ENCODE measurements at places on chromosomes 7 and 10.

GRCh38 chr7:43281268-43281667, 168.8 kb downstream of the HECW1 start:
- H3K27ac ChIP-seq, result no peak overlapping the region
- no peak for DNase-seq
- peaks cover 54% of the 10 kb centered on the region for H3K27me3 ChIP-seq
- H3K4me3 ChIP-seq, result no peak overlapping the region

- H3K27me3 ChIP-seq, result no peaks in the 10 kb centered on the region
- H3K36me3 ChIP-seq, result peaks cover 10% of the 10 kb centered on the region
- DNase-seq, result no peak
- H3K27ac ChIP-seq, result peak overlapping the region; percentile 18
These were observed 10.9 kb upstream of the INPP5A start for GRCh38 chr10:132526676-132527075.

DNA sequence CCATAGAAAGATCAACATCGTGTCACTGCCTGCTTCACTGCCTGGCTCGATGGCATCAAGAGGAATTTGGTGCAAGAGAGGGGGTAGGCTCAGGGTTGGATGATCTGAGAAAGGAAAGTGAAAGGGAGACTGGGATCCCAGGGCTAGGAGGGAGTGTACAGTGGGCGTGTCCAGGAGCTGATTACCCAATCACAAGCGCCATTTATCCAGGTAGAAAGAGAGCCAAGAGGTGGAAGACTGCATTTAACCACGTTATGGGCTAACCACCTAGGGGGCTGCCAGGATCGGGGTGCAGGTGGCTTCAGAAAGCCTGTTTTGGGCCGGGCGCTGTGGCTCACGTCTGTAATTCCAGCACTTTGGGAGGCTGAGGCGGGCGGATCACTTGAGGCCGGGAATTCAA, 10.3 kb downstream of the PODXL start:
- H3K36me3 ChIP-seq, result peaks cover 1% of the 10 kb centered on the region
- H3K27ac ChIP-seq, result no peak overlapping the region
- no peaks in the 10 kb centered on the region for H3K27me3 ChIP-seq
- peaks cover 30% of the 10 kb centered on the region for H3K4me1 ChIP-seq
- DNase-seq, result no peak
- H3K4me3 ChIP-seq, result no peak overlapping the region

DNA sequence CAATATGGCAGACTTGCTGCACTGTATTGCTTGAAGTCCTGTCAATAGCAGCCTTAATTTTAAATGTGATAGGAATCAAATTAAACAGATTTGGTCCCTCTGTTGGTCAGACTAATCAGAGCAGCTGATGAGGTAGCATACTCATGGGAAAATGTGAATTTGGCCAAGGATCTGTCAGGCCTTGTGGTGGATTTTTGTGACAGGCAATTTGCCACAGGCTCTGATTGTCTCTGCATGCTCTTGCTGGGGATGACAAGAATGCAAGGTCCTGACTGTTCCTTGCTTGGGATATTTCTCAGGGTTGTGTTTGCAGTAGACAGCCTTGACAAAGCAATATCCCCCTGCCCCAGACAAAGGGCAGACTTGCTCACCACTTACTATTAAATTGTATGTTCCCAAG, 41.5 kb upstream of the GARS1 start:
- no peaks in the 10 kb centered on the region for H3K27me3 ChIP-seq
- DNase-seq, result no peak
- peaks cover 4% of the 10 kb centered on the region for H3K36me3 ChIP-seq
- peaks cover 28% of the 10 kb centered on the region for H3K4me1 ChIP-seq
- no peak overlapping the region for H3K27ac ChIP-seq

DNA sequence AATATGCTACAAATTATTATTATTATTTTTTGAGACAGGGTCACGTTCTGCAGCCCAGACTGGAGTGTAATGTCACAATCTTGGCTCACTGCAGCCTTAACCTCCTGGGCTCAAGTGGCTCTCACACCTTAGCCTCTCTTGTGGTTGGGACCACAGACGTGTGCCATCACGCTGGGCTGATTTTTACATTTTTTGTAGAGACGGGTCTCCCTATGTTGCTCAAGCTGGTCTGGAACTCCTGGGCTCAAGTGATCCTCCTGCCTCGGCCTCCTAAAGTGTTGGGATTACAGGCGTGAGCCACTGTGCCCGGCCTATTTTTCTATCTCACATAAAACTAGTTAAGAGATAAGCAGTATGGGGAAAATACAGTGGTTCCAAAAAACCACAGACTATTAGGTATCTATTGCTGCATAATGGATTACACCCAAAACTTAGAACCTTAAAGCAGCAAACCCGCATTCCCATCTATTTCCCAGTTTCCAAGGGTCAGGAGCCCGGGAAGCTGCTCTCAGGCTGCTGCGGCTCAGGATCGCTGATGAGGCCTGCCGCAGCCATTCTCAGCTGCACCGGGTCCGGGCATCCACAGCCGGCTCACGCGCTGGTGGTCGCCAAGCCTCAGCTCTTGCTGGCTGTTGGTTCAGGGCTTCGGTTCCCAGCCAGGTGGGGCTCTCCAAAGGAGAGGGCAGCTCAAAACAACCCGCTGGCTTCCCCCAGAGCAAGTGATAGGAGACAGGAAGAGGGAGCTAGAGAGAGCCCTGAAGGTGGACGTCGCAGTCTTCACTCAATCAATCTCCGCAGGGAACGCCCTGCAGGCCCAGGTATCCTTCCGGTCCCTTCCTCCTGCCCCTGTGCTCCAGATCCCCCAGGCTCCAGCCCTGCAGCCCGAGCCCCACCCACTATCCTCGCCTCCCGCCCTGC, 128.2 kb downstream of the UBE2H start:
- H3K27me3 ChIP-seq, result no peaks in the 10 kb centered on the region
- H3K4me1 ChIP-seq, result peaks cover 19% of the 10 kb centered on the region
- H3K4me3 ChIP-seq, result peak overlapping the region; percentile 93
- no peak for DNase-seq

Measured in osteocyte (in vitro differentiated cells).